Stimulated activated CD8-positive, alpha-beta memory T cell treated with anti-CD3 and anti-CD28 coated beads, Interleukin-4, amount 100 ng/mL, for 24 hours (primary cell): ENCODE measurements at places on chromosomes 4 and X.

DNA sequence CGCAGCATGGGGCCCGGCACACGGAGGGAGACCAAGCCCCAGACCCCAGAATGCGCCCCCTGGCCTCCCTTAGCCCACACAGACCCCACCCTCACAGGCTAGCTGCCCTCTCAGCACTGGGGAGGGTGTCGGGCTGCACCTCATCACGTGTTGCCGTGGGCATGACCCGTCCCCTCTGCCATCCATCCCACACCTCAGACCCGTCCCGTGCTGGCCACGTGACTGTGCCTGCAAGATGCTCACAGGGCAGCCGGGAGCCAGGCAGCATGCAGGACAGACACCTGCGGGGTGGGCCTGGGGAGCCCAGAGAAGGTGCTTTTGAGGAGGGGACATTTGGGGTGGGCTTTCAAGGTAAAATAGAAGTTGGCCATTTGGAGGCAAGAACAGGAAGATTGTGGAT lies 4.8 kb downstream of the MSANTD1 start:
- no peak for DNase-seq

- no peak for DNase-seq
These were observed 47.9 kb downstream of the MCUB start for GRCh38 chr4:109607976-109608375.

DNA sequence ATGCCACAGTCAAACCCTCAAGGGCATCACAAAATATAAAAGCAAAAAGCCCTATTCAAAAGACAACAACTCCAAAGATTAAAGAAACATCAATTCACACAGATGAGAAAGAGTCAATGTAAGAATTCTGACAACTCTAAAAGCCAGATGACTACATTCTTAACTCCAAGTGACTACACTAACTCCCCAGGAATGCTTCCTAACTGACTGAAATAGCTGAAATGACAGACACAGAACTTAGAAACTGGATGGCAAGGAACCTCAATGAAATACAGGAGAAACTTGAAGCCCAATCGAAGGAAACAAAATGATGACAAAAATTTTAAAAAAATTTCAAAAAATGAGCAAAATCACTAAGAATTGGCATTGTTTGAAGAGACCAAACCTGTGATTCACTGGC lies 1047.6 kb upstream of the PCDH10 start:
- DNase-seq, result no peak

- DNase-seq, result no peak
These were observed 21.0 kb upstream of the ANXA5 start for GRCh38 chr4:121717680-121718237.

DNA sequence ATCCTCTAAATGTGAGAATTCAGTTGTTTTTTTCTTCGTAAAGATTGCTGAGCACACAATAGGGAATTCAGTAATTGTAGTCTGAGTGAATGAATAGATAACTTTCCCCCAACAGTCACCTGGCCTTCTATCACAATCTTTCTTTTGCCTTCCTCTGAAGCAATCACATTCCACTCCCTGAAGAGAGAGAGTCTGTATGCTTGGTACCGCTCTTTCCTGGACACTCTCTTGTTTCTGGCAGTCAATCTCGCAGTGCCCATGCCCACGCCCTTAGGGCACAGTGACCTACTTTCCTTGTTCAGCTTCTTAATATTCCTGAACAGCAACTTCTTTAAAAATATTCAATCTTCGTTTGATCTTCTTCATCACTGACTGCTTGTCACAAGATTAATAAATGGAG lies 255.9 kb downstream of the ADAMTS3 start:
- DNase-seq, result no peak

DNA sequence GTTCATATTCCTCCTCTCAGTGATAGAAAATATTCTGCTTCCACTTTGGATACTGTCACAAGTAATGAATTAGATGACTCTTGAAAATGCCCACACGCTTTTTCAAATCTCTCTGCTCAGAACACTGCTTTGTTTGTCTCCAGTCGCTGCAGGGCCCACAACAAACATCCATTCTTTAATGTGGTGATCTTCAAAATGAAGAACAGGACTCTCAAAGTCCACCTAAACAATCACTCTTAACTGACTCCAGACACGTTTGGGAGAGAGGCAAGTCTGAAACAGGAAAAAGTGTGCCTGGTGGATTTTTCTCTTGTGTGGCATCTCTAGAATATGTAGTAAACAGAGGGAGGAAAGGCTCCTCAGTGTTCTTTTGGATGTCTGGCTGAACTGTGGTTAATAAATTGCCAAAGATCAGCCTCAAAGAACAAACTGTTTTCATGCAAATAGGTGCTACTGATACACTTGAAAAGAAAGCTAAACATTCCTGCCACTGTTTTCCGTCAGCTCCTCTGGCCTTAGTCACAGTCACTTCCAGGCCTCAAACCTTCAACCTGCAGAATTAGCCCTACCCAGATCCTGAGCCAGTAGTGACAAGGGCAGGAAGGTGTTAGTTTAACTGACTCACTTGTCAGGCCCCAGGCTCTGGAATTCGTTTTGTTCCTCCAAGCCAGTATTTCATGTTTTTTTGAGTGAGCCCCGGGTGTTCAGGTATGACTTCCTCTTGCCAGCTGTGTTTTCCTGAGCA lies 259.6 kb upstream of the GPC4 start:
- DNase-seq, result no peak

DNA sequence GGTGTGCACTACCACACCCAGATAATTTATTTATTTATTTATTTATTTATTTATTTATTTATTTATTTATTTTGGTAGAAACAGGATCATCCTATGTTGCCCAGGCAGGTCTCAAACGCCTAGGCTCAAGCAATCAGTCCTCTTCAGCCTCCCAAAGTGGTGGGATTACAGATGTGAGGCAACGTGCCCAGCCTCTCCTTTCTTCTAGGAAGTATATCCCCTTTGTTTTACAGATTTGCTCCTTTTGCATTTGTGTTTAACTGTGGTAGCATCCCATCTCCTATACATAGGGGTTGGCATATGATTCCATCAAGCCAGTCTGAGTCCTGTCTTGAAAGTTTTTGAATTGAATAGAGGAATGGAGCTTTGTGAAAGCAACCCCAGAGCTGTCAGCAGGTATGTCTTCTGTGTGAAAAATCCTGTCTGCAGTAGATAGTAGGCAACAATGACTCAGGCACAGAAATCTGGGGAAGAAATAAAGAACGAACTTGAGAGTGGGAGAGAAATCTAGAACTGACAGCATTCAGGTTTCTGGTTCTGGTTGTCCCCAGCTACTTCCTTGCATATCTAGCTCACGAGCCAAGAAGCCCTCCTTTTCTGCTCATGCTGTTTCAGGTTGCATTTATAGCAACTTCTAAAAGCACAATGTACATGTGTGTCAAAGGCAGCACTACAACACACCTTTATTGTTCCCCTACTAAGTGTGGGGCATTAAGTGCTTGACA lies 113.7 kb upstream of the LSM6 start:
- no peak for DNase-seq

DNA sequence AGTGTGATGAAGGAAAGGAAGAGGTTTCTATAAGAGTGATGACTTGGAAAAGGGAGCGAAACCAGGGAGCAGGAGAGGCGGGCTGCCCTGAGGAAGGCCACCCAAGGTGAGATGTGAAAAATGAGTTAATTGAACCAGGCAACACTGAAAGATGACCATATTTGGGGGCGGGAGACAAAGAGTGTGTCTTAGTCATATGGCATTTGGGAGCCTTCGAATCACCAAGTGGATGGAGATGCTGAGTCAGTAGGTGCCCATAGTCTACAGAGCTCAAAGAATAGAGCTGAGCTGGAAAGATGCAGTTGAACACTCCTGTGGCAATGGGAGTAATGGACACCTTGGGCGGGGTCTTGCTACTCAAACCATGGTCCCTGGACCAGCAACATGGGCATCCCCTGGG lies 8.3 kb upstream of the TLR8 start:
- no peak for DNase-seq

DNA sequence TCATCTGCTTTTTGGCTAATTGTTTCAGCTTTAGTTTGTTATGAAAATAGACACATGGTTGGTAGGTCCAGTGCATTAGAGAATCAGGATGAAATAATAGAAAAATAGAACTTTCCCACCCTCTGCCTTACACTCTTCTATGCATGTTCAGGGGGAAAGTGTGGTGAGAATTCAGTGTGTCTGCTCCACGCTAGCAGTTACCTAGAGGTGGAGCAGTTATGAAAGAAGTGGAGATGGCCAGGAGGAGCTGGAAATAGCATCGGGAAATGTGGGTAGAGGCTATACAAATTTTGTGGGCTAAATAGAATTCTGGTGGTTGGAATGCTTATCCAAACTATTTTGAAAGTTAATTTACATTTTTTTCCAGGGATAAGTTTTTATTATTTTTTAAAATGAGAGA lies 91.4 kb upstream of the MAD2L1 start:
- DNase-seq, result no peak

DNA sequence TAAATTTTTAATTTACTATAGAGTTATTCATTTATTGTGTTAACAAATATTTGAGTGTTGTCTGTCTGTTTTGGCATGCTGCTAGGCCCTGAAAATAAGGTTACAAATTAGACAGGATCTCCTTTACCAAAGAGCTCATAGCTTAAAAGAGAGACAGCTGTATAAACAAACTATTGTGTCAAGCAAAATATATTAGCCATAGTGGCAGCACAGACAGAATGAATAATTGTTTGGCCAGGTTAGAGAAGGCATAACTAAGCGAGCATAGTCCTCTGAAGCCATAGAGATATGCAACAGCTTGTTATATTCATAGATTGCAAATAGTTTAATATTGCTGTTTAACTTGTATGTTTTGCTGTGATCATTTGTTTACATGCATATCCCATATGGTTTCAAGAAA lies 66.7 kb upstream of the NDUFC1 start:
- DNase-seq, result no peak

DNA sequence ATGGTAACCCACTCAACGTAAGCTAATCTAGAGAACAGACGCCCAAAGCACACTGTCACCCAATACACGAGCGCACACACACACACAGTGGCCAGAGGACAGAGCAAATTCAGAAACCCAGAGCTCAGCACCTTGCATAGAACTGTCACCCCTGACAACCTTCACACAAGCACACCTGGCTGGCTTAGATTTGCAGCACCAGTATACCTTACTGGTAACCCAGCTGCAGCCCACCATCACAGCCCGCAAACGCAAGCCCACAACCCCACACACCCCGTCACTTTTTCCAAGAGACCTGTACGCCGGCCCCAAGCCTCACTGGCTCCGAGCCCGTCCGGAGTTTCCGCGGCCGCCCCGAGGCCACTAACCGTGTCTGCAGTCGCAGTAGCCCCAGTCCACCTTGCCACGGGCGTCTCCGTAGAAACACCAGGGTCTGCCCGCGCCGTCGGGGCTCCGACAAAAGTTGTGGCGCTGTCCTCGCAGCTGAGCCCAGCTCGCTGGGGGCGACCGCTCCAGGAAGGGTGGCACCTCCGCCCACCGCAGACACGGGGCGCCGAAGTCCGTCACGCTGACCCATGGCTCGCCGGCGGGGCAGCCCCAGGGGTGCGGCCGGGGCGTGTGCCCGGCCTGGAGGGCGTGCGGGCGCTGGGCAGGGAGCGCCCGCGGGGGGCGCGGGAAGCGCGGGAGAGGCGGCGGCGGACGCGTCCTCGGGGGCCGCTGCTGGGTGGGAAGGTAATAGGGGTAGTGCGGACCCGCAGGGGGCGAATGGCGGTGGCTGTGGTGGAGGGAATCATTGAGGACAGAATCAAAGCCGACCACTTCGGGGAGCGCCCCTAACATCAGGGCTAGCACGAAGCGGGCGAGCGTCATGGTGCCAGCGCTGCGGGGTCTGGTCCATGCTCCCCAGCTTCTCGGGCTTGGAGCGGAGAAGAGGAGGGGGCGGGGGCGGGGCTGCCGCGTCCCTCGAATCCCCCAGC lies 664 bp downstream of the PRSS12 start:
- no peak for DNase-seq

DNA sequence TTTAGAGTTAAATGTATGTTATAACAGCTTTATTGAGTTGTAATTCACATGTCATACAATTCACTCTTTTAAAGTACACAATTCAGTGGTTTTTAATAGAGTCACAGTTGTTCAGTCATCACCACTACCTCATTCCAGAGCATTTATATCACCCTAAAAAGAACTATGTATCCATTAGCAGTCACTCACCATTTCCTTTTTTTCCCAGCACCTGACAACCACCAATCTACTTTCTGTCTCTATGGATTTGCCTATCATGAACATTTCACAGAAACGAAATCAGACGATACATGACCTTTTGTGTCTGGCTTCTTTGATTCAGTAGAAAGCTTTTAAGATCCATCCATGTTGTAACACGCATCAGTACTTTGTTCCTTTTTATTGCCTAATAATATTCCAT lies 52.9 kb upstream of the FRAS1 start:
- no peak for DNase-seq
